ENCODE measurements at places on chromosomes 12 and 14. TPM values are rescaled to one million over a fixed set of nuclear protein-coding genes. Genes with fewer than 3 reads are reported as not detected.

DNA sequence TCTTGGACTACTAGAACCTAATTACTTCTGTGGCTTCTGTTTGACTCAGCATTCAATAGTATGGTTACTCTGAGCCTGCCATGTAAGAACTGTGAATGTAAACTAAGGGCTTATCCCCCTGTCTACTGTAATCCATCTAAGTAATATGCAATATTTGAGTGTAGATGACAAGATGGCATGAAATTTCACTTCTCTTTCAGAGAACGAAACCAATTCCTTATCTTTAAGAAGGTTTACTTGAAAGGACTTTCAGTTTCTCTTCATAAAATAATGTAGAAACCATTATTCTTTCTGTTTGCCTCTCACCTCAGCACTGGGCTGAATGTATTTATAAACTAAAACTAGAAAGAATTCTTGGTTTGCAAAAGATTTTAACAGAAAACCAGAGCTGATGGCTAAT is 60.4 kb upstream of the ARID2 start:
- no peak for DNase-seq

GRCh38 chr12:47442310-47442709 is 263.5 kb downstream of the RPAP3 start:
- DNase-seq: no peak

GRCh38 chr14:60222820-60223219 is 26.2 kb upstream of the PPM1A start:
- DNase-seq: no peak

- no peak for DNase-seq
Observed at GRCh38 chr12:43579206-43579605, 27.2 kb upstream of the ADAMTS20 start.

DNA sequence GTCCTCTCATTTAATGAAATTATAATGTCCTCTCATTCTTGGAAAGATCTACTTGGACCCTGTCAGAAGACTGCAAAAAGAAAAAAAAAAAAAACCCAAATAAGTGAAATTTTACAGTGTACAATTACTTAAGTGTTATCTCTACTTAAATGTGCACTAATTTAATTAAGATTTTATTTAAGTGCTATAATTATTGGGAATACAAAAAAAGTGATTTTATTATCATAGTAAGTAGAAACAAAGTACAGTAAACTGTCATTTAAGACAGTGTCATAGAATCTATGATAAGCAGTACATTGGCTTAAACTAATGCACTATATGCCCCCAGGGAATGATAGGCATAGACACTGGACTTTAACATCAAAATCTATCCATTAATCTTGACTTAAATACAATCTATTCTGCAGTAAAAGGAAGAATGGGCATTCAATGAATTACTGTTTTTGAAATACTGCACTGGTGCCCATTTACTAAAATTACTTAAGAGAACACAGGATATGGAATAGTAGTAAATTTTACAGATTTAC is 23.3 kb downstream of the INSM2 start:
- peak; percentile 57 for DNase-seq

GRCh38 chr12:54372113-54372806 is 8.0 kb upstream of the GPR84 start:
- DNase-seq: no peak

DNA sequence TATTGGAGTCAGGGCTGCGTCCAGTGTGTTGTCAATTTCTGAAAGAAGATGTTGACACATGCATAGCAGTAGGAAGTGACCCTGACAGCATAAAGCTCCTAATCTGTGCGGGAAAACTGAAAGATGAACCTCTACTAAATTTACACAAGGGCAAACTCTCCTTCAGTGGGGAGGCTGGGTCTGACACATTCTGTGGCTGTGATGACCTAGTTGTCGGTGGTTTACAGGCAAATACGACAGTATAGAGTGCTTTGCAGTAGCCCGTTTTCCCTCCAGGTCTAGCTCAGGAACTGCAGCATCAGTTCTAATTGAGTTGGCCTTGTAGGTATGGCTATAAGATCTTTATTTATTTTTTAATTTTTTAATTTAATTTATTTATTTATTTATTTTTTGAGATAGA is 14.8 kb upstream of the GABARAPL1 start:
- no peak for DNase-seq

DNA sequence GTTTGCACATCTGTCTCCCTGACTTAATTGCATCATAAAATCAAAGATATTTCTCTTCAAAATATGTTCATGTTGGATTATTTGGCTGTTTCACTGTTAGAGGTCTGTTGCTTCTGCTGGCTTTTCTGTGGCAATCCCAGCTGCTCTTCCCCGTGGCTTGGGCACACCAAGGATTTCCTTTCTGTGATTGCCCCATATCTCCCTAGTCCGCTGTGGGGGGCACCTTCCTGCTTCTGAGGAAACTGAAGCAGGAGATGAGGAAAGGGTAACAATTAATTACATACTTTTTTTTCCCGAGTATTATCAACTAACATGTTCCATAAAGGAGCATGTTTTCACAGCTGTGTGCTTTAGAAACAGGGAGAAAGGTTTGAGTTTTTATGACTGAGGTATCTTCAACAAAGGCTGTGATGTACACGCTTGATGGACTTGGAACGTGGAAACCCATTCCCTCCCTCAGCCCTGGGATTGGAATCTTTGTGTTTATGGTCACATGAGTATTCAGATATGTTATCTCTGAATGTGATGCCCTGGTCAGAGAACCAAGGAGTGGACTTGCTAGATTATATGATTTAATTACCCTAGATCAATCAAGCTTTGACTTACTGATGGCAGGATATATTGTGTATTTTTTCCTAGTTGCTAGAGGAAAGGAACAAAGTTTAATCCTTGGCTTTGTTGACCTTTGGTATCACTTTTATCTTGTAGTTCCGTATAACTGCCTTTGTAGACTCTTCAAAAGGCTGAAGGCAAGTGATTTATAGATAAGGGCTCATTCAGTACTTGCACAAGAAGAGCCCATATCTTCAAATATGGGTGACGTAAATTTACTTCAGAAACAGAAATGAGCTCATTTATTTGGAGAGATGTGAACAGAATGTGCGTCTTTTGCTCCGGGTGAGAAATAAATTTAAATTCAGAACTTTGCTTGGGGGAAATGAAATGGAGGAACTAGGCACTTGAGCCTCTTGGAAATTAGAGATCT is 46.7 kb downstream of the BORCS5 start:
- DNase-seq: no peak

GRCh38 chr12:89451841-89452251 is 72.8 kb downstream of the GALNT4 start:
- no peak for DNase-seq

GRCh38 chr14:105169776-105170655 is 1.4 kb upstream of the JAG2 start:
- no peak for DNase-seq

- DNase-seq: no peak
Observed at GRCh38 chr14:64939817-64940190, 2.7 kb downstream of the GPX2 start.

DNA sequence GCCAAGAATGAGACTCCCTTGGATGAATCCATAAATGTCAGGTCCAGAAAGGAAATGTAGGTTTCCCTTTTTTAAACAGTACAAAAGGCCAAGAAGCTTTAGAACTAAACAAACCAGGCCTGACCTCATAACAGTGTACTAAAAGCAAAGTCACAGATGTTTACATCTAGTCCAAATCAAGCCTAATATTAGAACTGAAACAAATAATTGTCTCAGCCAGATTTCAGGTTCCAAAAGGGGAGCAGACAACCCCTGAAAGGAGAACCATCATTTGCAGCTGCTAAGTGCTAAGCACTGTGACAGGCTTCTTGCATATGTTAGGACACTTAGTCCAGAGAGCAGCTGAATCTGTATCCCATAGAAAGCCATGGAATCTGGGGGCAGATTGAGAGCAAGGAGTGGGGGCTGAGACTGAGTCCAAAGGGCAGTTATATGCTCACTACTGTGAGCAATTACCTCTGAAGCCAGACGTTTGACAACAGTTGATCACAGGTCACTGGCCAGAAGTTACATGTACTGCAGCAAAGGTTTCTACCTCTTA is 90.1 kb downstream of the STXBP6 start:
- no peak for DNase-seq

DNA sequence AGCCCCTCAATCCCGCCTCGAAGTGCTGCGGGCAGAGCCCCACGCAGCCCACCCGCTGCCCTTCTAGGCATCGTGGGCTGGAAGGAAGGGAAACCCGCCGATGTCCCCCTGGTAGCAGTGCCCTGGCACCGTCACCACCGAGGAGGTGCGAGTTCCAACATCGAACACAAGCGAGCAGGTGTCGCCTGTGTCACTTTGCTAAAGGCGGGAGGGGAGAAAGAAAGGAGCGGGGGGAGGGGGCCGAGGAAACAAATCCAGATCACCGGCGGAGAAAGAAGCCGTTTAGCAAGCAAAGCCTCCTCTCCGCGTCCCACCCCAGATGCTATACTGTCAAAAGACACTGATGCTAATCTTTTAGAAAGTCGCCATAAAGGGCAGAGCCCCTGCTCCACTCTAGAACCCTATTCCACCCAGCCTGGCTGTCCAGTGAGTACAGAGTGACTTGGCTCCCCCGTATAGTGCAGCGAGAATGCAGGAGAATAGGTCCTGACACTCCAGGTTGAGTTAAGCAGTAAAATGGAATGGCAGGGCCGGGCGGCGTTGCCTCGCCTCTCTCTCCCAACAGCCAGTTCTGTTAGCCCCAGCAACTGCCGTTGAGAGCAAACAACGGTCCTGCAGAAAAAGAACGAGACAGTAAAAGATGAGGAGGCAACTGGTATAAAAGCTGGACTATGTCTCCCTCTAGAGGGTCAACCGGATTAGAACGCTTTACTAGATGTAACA is 67.9 kb upstream of the USP15 start:
- peak; percentile 77 for DNase-seq

- no peak for DNase-seq
Observed at GRCh38 chr12:668090-668481, 4.8 kb upstream of the NINJ2 start.

DNA sequence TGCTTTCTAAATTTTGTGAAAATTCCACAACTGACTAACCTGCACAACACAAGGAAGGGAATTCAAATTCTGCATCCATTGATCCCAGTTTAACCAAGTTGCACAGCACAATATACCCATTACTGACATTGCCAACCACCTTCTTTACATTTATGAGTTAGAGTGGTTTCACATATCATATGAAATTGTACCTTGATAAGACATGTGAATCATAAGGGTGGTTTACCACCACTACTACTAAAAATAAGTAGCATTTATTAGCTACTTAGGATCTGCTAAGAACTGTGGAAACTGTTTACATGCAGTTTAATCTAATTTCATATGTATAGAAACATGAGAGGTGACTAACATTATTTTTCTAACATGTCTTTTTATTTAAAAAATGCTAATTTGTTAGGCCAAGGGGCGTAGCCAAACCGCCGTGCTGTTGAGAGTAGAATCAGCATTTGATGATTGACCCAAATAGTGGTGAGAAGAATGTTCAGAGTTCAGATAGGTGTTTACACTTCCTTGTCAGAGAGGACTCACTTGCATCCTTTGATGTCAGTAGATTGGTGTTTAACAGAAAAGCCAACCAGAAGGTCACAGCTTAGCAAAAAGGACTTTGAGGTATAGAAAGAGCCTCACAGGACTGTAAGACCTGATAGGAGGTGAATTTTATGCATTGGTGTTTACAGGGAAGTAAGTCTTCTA is 56.2 kb downstream of the LRFN5 start:
- no peak for DNase-seq

- no peak for DNase-seq
Observed at GRCh38 chr14:81141426-81141825, 79.3 kb downstream of the GTF2A1 start.

- DNase-seq: no peak
Observed at GRCh38 chr14:54629183-54629582, 62.3 kb downstream of the SAMD4A start.

DNA sequence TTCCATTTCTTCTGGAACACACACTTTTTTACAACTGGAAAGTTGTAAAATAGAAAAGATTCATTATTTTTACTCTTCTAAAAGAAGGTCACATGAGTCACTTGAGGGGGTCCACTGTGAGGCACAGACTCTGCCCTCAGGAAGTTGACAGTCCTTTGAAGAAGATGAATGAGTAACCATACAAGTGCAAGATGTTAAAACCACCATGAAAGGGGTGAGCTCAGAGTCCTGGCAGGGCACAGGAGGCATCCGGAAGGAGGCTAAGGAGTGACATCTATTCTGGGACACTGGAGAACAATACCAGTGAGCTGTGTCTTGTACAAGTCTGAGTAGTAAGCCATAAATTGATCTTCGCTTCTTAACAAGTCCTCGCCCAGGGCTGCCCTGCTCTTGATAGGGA is 126.0 kb upstream of the FRMD6 start:
- DNase-seq: no peak

DNA sequence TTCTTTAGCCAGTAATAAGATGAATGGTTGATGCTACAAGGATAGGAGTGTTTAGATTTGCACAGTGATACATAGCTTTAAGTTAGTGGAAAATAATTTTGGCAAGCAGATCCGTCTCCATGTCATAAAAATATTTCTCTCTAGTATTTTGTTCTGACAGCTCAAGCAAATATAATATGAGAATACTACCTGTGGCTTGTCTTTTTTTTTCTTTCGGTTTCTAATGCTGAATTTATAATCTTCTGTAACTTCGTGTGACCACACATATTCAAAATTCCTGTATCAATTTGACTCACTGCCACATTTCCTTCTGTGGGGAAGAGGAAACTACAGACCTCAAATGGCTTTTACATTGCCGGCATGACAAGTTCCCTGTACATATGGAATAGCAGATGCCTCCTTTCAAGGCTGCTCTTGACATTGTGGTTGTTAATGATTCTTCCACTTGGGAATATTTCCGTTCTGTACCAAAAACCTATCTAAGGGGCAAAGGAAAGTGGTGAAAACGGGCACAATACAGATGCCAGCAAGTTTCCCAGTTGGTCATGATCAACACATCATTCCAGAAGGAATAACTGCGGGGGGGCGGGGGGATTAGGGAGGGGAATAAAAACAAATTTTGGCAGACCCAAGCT is 103.6 kb upstream of the CCDC91 start:
- DNase-seq: no peak

GRCh38 chr12:4274396-4275015 is 944 bp downstream of the CCND2 start:
- no peak for DNase-seq

HSPB8 gene
- polyA plus RNA-seq: 1.2 TPM

INHBE gene
- polyA plus RNA-seq: 0.08 TPM

PLEKHG7 gene
- not detected for polyA plus RNA-seq

AEBP2 gene
- 17.2 TPM for polyA plus RNA-seq

All from SK-N-SH (cell line).